ENCODE measurements at places on chromosomes 6 and 20.

GRCh38 chr20:24318569-24319352 is 150.7 kb upstream of the SYNDIG1 start:
- DNase-seq = no peak

GRCh38 chr6:135637701-135638100 is 140.2 kb upstream of the AHI1 start:
- no peak for DNase-seq

DNA sequence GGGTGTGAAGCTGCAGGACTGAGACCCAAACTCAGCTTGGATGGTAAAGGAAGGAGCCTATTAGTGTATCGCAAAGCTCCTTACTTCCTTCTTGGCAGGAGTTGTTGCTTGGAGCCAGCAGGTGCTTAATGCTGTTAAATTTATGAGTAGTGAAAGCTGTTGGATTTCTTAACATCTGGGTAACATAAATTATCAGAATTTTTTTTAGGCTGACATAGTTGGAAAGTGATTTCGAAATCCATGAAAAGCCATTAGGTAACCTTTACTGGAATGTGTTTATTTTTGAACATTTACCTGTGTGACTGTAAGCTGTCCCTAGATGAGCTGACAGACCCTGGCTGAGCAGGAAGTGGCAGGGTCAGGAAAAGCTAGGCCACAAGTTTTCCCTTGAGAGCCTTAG is 470.4 kb upstream of the SLC35B3 start:
- DNase-seq = no peak

DNA sequence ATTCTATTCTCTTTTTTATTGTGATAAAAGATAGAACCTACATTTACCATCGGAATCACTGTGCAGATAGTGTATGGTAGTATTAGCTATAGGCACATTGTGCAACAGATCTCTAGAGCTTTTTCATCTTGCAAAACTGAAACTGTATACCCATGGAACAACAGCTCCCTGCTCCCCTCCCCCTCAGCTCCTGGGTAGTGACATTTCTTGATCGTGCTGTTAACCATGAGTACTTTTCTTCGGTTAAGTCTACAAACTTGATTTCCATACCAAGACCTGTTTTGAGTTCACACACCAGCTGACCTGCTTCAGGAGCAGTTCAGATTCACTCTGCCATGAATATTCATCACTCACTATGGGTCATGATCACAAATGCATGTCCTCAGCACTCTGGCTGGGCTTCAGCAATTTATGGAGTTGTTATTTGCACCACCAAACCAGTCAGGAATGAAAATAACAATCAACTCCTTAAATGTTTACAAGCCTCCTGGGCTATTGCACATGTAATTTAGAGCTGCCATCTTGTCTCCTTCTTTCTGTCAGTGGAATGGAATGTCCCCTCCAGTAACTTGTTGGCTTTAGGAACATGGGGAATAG is 32.8 kb downstream of the PRDM1 start:
- no peak for DNase-seq
